Psoas muscle (tissue), 8 donors: ENCODE measurements at places on chromosomes 3 and 15. TPM values are rescaled to one million over a fixed set of nuclear protein-coding genes. Genes with fewer than 3 reads are reported as not detected.

- DNase-seq = no peak
These were observed 374.2 kb upstream of the BCHE start for GRCh38 chr3:166211451-166211850.

DNA sequence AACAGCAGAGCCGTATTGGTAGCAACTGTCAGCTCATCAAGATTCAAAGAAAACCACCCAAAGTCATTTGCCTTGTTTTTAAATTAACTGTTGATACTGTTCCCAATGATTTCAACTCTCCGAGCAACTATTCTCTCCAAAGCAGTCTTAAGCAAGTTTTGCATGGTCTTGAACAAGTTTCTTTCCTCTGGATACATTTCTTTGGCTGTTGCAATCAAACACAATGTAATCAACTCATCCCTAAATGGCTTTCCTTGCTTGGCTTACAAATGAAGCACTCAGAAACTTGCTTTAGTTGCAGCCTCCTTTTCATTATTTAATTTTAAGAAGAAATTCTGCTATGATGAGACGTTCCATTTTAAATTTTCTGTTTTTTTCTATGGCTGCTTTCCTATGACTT lies 15.5 kb upstream of the MUC13 start:
- no peak for DNase-seq

The FAM43A gene
- 4.1 TPM for polyA plus RNA-seq

The CCR8 gene
- not detected for polyA plus RNA-seq

- DNase-seq = no peak
These were observed 104.6 kb downstream of the IL1RAP start for GRCh38 chr3:190618330-190619030.

DNA sequence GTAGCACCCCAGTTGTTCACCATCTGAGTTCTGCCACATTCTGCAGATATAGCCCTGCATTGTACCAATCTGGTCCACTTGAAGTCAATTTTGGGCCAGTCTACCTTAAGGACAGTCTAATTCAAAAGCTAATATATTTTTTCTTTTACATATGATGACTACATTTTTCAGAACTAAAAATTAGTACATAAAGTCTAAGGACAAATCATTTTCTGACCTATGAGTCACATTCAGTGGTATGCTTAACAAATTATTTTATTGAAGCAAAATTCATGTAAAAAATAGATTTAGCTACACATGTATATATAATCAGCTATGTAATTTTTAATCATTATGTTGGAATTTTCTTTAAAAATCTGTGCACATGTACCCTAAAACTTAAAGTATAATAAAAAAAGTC lies 52.1 kb upstream of the IL12A start:
- DNase-seq = no peak

DNA sequence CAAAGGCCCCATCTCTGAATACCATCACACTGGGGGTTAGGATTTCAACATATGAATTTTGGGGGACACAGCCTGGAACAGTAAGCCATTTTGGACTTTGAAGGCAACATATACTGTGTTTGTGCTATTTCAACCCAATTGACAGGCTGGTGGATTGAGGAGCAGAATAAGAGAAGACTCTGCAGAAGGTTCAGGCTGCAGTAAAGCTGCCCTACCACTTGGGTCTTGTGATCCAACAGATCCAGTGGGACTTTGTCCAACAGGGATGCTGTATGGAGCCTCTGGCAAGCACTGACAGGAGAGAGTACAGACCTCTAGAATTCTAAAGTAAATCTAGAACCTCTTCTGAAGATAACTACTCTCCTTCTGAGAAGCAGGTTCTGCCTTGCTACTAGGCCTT lies 1.1 kb upstream of the BCL2L10 start:
- no peak for DNase-seq
